ENCODE measurements at places on chromosomes 7 and 10. TPM values are rescaled to one million over a fixed set of nuclear protein-coding genes. Genes with fewer than 3 reads are reported as not detected.

Gene CLCN1
- 0.06 TPM for total RNA-seq

Gene PDE1C
- total RNA-seq = 3.7 TPM

Gene EGFR
- 111 TPM for total RNA-seq

Gene AKR1D1
- not detected for total RNA-seq

Gene SAP25
- 0.76 TPM for total RNA-seq

Gene CDHR3
- 4.6 TPM for total RNA-seq

Gene AVPI1
- 57.9 TPM for total RNA-seq

Gene CYP2C18
- total RNA-seq = 0.16 TPM

Gene CNPY1
- total RNA-seq = not detected

Gene SLC13A4
- total RNA-seq = not detected

Gene POLR2J
- total RNA-seq = 110 TPM

Gene TCERG1L
- total RNA-seq = not detected
